ENCODE measurements at places on chromosomes 13 and 19.

GRCh38 chr13:94595001-94595949 is 677 bp downstream of the TGDS start:
- no peak for DNase-seq

- DNase-seq: no peak
Measured at GRCh38 chr13:38993381-38993780, 2.8 kb upstream of the STOML3 start.

- no peak for DNase-seq
Measured at GRCh38 chr13:50290186-50290585, 274.9 kb downstream of the KCNRG start.

GRCh38 chr13:113582841-113583631 is 1.5 kb upstream of the TFDP1 start:
- no peak for DNase-seq
